ENCODE measurements at places on chromosomes 3 and 15.

DNA sequence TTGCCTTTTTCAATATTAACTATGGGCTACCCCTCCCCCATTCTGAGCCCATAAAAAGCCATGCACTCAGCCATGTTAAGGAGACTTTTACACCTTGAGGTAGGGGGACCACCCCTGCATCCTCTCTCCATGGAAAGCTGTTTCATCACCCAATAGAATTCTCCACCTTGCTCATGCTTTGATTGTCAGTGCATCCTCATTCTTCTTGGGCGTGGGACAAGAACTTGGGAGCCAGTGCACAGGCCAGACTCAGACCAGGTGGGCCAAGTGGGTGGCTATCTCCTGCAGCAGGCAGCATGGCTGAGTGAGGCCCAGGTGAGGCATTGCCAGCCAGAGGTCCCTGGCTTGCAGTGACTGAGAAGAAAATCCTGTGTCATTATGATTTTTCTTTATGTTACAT lies 357.4 kb upstream of the CDIN1 start:
- DNase-seq, result no peak

DNA sequence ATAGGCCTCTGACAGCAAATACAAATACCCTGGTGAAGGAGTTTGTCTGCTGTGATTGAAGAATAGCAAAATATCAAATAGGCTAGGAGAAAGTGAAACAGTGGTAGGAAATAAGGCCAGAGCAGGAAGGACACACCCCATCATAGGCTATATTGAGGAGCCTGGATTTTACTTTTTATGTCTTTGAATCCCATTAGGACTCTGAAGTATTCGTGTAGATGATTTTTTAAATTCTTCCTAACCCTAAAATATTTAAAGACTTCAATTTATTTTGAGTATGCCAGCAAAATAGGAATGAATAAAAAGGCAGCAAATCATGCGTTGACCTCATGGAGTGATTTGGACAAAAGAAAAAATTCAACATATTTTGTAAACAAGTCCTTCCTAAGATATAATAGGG lies 562.8 kb downstream of the NAALADL2 start:
- DNase-seq, result no peak

- no peak for DNase-seq
Observed at GRCh38 chr15:90597577-90597976, 67.9 kb downstream of the CRTC3 start.

- peak; percentile 23 for DNase-seq
Observed at GRCh38 chr3:47664519-47664918, 85.9 kb upstream of the CSPG5 start.

- no peak for DNase-seq
Observed at GRCh38 chr15:69613988-69614387, 161.4 kb downstream of the RPLP1 start.

- DNase-seq, result no peak
Observed at GRCh38 chr3:182252802-182253201, 540.5 kb upstream of the ATP11B start.

GRCh38 chr3:78734048-78734637 lies 1033.7 kb downstream of the ROBO1 start:
- DNase-seq, result no peak
